Right ventricle myocardium inferior (tissue), 1 donor: ENCODE measurements at places on chromosomes 16 and 17. TPM values are rescaled to one million over a fixed set of nuclear protein-coding genes. Genes with fewer than 3 reads are reported as not detected.

The MT4 gene
- total RNA-seq, result not detected

The STXBP4 gene
- 4.7 TPM for total RNA-seq

DNA sequence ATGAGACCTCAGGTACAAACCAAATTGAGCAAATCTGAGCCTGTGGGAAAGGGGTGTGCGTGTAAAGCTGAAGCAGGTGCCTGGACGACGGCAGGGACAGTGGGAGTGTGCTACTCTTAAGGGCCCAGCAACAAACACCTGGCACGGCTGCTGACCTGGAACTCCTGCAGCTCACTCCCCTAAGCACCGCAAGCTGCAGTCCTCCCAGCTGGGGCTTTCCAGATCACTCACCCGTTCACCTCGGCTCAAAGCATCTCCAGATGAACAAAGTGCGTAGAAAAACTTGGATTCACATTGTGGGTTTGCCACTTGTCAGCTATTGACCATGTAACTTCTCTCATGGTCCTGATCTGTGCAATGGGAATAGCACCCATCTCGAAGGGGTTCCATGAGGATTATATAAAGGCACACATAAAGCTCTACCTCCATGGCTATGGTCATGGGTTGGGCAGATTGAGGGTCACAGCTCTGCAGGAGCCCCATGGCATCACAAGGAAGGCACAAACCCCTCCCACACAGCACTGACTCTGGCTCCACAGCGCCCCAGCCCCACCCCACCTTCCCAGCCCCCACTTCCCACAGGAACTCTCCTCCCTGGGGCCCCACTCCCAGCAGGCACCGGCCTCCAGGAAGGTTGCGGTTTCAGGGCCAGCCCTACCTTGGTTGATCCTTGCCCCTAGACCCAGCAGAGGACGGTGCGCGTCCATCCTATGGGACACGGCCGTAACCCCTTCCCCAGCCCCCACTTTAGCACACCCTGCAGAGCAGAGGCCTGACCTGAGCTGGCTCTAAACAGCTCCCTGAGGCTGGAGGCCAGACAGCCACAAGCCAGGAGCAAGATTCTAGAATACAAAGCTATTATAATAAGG is 21.9 kb downstream of the ST3GAL2 start:
- DNase-seq, result peak; percentile 40

GRCh38 chr17:2828397-2829038 is 32.3 kb downstream of the RAP1GAP2 start:
- peak; percentile 87 for DNase-seq

DNA sequence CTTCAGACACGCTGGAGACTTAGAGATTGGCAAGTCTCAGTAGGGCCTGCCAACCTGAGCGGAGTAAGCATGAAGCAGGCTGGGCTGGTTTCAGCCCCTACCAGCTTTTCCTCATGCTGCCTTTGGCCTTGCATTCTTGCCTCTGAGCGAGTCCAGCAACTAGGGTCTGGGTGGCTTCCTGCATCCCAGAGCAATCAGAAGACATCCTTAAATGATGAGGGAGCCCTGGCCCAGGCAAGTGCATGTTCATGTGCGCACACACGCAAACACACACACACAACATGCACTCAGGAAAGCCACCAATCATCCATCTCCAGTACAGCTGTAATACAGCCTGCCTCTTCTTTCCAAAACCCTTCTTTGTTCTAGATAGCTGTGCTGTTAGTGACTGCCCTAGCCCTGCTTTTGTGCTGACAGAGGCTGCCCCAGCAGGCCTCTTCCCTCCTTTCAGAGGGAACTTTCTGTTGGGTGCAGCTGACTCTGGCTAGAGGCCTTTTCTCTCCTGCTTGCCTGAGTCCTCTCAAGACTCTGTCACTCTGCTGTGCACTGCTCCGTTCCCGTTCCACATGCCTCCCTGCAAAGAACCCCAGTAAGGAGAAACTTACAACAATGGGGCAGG is 30.7 kb upstream of the TBX2 start:
- DNase-seq, result no peak

- no peak for DNase-seq
These were observed 61.4 kb downstream of the ZDHHC7 start for GRCh38 chr16:84949772-84950436.

- peak; percentile 21 for DNase-seq
These were observed 179.5 kb downstream of the NTN1 start for GRCh38 chr17:9200699-9201359.
